Cardiac muscle cell (in vitro differentiated cells and primary cell): ENCODE measurements at places on chromosomes 16 and 17.

DNA sequence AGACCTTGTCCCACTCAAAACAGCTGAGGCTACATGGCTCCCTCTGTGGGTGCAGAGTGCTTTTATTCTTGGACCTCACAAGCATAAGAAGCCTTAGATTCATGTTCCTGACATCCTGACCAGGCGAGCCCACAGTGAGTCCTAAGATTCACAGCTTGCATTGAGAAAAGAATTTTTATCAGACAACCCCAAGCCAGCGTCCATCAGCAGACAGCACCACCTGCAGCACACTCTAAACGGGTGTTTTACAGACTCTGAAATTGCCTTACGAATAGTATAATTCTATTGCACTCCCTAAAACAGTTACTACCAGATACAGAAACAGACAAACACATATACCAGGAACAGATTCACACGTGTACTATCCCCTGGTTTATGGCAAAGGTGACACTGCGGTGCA, 31.9 kb downstream of the C16orf78 start:
- H3K36me3 ChIP-seq: no peaks in the 10 kb centered on the region
- DNase-seq: no peak
- no peaks in the 10 kb centered on the region for H3K27me3 ChIP-seq
- H3K4me3 ChIP-seq: no peak overlapping the region
- no peak overlapping the region for H3K27ac ChIP-seq

GRCh38 chr17:56150649-56151048, 2.6 kb upstream of the ANKFN1 start:
- no peak overlapping the region for H3K27ac ChIP-seq
- H3K27me3 ChIP-seq: no peaks in the 10 kb centered on the region
- no peak for DNase-seq
- H3K4me3 ChIP-seq: no peak overlapping the region
- no peaks in the 10 kb centered on the region for H3K4me1 ChIP-seq
- no peaks in the 10 kb centered on the region for H3K36me3 ChIP-seq

DNA sequence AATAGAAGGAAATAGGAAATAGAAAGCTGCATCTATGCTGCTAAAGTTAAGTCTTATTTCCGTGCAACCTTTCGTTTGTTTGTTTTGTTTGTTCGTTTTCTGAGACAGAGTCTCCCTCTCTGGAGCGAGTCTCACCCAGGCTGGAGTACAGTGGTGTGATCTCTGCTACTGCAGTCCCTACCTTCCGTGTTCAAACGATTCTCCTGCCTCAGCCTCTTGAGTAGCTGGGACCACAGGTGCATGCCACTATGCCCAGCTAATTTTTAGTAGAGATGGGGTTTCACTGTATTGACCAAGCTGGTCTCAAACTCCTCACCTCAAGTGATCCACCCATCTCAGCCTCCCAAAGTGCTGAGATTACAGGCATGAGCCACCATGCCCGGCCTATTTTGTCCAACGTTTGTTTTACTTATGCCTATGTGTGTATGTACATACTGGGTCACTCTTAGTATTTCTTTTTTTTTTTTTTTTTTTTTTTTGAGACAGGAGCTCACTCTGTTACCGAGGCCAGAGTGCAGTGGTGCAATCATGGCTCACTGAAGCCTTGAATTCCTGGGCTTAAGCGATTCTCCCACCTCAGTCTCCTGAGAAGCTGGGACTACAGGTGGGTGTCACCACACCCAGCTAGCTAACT, 16.8 kb downstream of the BMERB1 start:
- no peak overlapping the region for H3K4me3 ChIP-seq
- no peaks in the 10 kb centered on the region for H3K36me3 ChIP-seq
- H3K27ac ChIP-seq: no peak overlapping the region

- no peak for DNase-seq
- H3K27ac ChIP-seq: no peak overlapping the region
- no peaks in the 10 kb centered on the region for H3K27me3 ChIP-seq
Measured at GRCh38 chr16:79483336-79483735, 117.2 kb downstream of the MAF start.
